ENCODE measurements at places on chromosomes 6 and 20.

- no peak for DNase-seq
Measured at GRCh38 chr6:135267085-135267484, 86.0 kb downstream of the MYB start.

DNA sequence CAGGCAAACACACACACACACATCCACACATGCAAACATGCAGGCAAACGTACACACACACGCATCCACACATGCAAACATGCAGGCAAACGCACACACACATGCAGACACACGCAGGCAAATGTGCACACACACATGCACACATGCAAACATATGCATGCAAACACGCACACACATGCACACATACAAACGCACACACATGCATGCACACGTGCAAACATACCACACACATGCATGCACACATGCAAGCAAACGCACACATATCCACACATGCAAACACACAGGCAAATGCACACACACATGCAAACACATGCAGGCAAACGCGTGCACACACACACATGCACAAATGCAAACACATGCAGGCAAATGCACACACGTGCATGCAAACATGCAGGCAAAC lies 46.9 kb upstream of the RIN2 start:
- no peak for DNase-seq

DNA sequence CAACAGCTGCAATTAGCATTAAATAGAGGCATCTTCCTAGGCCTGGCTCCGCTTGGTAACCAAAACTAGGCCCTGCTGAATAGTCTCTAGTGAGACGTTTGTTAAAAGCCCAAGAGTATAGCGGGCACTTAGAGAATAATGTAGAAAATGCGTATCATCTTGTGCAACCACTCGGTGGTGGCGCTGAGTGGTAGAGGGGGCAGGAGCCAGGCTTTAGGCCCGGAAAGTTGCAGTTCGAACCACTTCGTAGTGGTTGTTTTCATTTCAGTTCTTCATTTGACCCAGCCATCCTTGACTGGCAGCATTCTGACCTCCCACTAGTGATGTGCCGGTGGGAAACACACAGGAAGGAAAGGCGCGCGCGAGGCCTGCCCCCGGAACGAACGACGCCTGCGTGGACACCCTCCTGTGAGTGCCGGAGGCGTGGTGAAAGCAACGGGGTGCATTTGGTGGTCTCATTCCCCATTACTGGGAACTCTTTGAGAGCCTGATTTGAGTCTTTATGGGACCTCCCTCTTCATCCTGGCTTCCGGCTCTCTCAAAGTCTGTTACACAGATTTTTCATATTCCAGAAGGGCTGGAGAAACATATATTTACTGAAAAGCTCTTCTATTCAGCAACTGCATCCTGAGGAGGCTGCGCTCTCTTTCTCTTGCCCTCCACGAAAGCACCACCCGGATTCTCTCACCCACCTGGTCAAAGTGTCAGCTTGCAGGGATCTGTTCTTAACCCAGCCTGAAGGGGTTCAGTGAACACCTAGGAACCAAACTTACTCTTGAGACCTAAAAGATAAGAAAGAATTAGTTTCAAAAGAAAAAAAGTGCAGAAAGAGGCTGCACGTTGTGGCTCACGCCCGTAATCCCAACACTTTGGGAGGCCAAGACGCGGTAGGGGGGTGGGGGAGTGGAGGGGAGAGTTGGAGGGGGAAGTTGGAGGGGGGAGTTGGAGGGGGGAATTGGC lies 18.2 kb downstream of the GPX5 start:
- no peak for DNase-seq

GRCh38 chr20:51087266-51087665 lies 64.4 kb upstream of the KCNG1 start:
- no peak for DNase-seq

DNA sequence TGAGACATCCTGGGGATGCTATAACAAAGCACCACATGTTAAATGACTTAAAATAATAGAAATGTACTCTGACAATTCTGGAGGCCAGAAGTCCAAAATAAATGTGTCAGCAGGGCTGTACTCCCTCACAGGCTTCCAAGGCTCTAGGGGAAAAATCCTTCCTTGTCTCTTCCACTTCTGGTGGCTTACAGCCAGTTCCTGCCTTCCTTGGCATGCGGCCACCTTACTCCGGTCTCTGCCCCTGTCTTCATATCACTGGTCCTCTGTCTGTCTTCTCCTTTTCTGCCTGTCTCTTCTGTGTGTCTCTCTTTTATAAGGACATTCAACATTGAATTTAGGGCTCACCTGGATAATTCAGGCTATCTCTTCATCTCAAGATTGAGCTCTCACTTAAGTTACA lies 155.3 kb upstream of the SYNCRIP start:
- no peak for DNase-seq

DNA sequence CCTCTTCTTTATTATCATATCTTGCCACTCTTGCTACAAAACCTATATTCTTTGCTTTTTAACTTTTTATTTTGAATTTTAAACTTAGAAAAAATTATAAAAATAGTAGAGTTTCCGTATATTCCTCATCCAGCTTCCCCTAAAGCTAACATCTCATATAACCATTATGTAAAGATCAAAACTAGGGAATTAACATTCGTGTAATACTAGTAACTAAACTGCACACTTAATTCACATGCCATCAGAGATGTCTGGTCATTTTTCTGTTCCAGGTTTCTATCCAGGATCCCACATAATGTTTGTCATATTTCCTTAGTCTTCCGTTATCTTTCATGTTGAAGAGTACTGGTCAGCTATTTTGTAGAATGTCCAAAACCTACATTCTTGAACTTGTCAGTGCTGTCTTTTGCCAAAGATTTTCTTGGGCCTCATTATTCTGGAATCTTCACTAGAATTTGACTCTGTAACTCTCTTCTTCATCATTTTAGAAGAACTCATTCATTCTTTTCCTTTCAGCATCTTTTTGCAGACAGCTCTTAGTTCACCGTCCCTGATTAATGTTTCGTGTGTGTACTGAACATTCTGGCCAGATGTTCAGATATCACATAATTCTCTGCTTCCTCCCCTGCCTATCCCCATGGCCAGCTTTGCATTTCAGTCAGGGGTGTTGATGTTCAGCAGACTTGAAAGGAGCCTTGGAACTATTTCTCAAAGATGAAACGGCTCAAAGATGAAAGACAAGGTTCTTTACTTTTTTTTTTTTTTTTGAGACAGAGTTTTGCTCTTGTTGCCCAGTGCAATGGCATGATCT lies 9.4 kb downstream of the CTNNBL1 start:
- no peak for DNase-seq

DNA sequence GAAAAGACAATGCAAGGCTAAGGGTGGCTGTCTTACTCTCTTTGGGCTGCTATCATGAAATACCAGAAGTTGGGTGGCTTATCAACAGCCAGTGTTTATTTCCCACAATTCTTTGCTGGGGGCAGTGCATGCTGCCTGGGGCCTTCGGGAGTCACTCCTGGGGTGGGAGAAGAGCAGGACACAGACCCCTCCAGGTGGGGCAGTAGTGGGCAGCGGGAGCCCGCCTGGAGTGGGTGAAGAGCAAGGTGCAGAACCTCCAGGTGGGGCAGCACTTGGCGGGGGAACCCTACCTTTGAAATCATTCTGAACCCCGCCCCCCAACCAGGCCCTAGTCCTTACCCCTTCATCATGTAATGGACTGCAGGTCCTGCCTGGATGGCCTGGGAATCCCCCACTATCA lies 69.6 kb upstream of the THBS2 start:
- no peak for DNase-seq

DNA sequence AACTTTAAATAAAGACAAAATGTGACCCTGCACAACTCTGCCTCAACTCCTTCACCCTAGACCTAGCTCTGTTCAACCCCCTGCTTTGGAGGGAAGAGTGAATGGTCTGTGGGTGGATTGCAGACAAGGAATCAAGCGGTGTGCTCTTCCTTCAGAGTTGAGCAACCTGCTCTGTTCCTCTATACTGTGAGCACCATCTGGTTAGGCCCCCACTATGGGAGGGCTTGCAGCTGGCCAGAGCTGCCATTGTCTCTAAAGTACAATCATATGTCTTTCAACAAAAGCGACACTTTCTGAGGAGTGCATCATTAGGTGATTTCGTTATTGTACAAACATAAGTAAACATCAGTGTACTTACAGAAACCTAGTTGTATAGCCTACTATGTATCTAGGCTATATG lies 406.1 kb upstream of the MARCKS start:
- DNase-seq: no peak

DNA sequence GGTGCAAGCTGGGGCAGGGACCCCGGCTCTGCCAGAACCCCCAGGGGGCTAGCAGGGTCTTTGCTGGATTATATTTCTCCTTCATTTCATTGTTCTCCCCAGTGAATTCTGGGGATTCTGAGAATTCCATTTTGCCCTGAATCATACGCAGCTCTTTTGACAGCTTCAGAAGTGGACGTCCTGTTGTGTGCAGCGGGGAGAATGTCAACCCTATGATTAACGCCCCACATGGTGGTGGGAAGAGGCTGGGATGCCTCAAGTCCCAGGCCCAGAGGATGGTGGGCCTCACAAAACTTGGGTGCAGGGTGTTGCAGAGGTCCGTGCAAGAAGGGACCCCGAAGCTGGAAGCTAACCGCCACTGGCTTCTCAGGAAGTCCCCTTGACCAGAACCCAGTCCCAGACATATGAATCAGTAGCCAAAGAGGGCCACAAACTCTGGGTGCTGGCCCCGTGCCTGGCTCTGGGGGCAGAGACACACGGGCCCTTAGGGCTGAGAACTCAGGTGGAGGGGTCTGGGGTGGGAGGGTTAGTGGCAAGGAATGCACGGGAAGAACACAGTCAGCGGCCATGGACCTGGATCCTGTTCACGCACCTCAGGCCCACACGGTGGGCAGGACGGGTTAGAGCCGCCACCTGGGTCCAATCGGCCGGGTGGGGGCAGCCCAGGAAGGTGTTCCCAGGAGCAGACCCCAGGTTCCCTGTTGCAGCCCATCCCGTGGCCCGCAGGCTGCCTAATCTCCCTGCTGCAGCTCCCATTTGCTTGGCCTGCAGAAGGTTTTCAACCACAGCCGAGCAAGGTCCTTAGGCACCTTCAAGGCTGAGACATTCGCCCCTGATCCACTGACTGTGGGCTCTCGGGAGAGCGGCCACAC lies 51.2 kb downstream of the YTHDF1 start:
- DNase-seq: no peak

- no peak for DNase-seq
Measured at GRCh38 chr20:32526541-32526940, 58.6 kb downstream of the NOL4L start.

GRCh38 chr6:16279243-16279642 lies 40.9 kb downstream of the GMPR start:
- no peak for DNase-seq

GRCh38 chr6:75349262-75349984 lies 64.8 kb upstream of the TMEM30A start:
- DNase-seq: no peak

Data from stimulated activated CD8-positive, alpha-beta memory T cell treated with anti-CD3 and anti-CD28 coated beads, Interleukin-15, amount 100 ng/mL, for 24 hours (primary cell).